ENCODE measurements at places on chromosomes 11 and 22.
A peak's percentile ranks its signal among the peaks of the same experiment; 100 is the strongest.

DNA sequence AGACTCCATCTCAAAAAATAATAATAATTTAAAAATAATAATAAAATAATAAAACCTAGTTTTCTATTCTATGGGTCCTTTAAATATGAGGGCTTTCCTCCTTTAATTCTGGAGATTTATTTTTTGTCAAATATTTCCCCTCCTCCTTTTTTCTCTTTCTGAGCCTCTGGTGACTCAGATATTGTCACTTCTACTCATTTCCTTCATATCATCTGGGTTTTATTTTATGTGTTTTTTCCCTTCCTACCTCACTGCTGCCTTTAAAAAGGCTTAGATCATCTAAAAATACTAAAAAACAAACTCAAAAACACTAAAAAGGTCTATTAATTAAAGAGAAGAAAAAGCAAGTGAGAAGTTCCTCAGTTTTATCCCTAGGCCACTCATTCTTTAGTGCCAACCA is 138.9 kb downstream of the SPON1 start:
- no peak for DNase-seq

GRCh38 chr11:44246726-44247125 is 63.2 kb downstream of the ALX4 start:
- DNase-seq: peak; percentile 87

DNA sequence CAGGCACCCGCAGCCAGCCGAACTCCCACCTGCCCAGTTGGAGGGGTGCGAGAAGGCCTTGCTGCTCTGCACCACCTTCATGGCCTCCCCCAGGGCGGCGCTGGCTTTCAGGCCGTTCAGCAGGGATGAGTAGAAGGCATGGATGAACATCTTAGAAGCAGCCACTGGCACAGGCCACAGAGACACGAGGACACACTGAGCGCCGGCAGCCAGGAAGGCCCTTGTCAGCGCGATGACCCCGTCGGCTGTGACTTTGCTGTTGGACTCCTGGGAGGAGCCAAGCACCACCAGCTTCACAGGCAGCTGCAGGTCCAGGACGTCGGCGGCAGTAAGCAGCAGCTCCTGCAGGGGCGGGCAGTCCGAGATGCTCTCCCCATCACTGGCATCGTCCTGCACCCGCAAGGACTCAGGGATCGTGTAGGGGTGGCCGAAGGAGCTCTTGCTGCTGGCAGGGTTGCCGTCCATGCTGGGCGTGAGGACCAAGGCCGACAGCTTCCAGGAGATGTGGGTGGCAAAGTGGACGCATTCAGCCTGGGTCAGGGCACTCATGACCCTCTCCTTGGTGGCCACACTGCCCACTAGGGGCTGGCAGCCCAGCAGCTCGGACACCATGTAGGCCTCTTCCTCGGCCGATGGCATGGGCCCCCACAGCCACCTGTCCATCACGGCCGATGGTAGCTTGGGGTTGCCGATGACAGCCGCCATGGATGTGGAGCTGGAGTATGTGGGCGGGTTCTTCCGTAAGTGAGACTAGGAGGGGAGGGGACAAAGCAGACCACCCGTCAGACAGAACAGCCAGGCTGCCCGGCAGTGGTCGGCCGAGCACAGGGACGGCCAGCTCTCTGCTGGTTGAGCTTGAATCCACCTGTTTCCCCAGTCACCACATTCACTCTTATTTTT is 79.7 kb upstream of the PITPNB start:
- DNase-seq: no peak

- no peak for DNase-seq
These were observed 345.4 kb downstream of the TENM4 start for GRCh38 chr11:79095424-79095823.

DNA sequence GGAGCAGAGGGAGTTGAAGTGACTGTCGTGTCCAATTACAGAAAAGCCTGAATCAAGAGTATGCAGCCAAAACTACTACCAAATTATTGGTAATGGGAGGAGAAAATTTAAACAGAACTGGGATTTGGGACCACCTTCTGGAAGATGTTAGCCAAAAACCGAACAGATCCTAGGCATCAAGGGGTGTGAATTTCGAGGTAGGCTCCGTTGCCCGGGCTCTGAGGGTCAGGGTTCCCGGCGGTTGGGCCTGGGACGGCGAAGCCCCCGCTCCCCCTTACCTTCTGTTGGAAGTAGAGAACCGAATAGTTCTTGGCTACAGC is 313 bp downstream of the PRCP start:
- no peak for DNase-seq

- no peak for DNase-seq
These were observed 9.7 kb upstream of the MPPED1 start for GRCh38 chr22:43402128-43402527.

- DNase-seq: no peak
These were observed 148.1 kb downstream of the FAM76B start for GRCh38 chr11:95641495-95641894.

DNA sequence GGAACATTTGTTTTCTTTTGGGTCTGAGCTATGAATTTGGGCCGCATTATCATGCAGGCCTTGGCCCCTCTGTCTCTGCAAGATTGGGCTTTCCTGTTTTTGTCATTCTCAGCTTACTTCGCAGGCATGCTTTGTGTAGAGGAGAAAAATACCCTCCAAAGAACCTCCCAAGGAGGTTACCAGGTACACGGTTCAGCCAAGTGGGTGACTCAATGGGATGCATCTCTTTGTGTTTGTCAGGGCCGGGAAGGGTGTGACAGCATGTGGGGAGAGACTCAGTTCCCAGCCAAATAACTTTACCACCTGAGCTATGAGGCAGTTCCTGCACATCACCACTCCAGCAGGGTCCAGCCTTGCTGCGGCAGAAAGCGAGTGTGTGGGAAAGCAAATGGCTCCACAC is 47.8 kb upstream of the CLDN5 start:
- DNase-seq: no peak

DNA sequence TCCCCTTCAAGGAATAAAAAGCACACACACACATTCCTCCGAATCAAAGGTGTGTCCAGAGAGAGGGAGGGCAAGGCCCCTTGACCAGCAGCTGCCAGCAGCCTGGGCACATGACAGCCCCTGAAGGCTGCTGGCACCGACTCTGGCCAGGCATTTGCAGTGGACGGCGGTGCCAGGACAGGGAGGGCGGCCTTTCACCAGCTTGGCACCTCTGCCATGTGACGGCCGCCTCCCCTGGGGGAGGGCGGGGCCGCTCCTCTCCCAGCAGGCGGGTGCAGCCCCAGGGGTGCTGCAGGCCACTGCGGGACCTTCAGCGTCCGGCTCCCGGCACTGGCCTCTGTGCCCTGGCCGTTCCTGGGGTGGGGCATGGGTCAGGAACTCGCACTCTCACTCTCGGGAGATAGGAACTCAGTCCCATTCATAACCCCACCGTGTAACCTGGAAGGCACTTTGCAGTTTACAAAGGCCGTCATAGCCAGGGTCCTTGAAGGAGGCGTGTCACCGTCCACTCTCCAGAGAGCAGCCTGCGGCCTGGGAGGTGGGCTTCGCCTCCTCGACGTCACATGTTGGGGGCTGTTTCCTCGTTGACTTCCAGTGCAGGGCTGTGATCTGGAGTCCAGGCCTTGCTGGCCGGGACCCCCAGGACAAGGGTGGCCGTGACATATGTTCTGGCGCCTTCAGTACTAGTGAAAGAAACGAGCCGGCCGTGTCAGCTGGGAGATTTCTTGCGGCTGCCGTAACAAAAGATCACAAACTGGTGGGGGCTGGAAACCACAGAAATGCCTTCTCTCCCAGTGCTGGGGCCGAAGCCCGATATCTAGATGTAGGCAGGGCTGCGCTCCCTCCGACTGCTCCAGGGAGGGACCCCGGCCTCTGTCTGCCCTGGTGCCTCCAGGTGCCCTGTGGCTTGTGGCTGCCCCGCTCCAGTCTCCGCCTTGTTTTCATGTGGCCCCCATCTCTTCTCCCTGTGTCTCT is 39.9 kb upstream of the SMIM38 start:
- no peak for DNase-seq

DNA sequence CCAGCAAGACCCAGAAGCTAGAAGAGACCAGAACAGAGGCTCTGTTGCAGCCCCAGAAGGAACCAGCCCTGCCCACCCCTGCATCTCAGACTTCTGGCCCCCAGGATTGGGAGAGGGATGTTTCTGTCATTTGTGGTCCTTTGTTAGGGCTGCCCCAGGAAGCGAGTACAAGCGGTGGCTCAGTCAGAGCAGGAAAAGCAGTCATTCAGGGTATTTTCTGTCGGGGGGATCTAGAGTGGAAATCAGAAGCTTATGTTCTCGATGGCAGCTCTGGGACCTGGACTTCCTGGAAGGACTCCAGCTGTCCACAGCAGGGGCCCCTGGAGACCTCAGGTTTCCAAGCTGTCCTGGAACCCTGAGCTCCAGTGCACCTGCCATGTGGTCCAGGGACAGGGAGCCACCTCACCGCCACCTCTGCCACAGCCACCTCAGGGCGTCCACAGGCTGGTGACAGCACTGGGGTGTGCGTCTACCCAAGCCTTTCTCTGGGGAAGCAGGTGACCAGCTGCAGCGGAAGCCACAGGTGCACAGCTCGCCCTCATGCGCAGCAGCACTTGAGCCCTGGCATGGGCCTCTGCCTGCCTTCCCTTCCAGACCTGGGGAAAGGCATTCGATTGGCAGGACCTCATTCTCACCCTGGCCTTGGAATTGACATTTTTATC is 2.6 kb downstream of the KRTAP5-5 start:
- no peak for DNase-seq

DNA sequence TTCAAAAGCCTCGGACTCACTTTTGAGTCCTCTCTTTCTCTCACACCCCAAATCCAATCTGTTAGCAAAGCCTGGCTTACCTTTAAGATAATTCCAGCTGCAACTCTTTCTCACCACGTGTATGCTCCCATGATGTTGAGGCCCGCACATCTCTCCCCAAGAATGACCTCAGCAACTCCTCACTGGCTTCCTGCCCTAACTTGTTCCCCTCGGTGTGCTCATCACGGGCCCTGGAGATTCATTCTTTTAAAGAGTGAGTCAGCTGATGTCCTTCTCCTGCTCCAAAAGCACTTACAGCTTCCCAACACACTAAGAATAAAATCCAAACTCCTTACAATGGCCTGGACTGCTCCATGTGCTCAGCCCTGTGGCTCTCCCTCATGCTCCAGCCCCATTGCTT is 1041.3 kb downstream of the OPCML start:
- DNase-seq: peak; percentile 71

DNA sequence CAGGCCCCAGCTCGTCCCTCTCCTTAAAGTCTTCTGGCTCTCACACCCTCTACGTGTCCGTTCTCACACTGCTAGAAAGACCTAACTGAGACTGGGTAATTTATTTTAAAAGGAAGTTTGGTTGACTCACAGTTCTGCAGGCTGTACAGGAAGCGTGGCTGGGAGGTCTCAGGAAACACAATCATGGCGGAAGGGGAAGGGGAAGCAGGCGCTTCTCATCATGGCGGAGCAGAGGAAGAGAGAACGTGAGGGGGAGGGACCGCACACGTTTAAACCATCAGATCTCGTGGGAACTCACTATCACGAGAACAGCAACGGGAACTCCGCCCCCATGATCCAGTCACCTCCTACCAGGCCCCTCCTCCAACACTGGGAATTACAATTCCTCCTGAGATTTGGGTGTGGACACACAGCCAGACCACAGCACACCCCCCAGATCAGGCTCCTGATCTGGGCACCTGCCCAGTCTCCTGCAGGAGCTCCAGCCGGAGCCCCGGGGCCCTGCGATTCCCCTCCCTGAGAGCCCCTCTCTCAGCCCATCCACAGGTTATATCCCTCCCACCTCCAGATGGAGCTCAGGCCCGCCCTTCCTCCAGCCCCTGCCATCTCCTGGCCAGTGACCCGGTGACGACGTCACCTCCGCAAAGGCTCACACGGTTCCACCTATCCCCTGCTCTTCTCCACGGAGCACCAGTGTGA is 170.2 kb downstream of the BRD1 start:
- DNase-seq: no peak

GRCh38 chr11:126776119-126776518 is 224.5 kb downstream of the KIRREL3 start:
- no peak for DNase-seq

DNA sequence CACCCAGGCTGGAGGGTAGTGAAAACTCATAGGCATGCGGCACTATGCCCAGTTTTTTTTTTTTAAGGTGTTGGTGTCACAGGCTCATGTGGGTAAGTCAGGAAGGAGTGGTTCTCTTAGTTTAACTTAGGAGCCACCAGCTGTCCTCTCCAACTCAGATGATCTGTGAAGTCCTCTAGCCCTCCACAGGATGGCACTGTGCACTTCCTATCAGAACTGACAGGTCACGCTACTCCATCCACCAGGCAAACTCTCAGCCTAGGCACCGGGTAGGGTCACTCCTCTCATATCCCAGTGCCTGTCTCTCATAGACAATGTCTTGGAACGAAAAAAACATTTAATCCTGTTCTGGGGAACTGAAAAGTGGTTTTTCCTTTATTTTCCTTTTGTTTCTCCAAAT is 16.5 kb downstream of the NAP1L4 start:
- peak; percentile 32 for DNase-seq

DNA sequence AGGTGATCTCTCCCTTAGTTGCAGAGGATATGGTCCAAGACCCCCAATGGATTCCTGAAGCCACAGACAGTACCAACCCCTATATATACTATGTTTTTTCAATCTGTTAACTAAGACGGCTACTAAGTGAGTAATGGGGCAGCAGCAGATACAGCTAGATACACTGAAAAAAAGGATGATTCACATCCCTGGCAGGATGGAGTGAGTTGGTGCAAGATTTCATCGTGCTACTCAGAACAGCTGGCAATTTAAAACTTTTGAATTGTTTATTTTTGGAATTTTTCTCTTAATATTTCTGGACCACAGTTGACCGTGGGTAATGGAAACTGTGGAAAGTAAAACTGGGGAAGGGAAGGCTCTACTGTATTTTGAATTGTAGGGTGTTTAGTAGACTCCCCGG is 17.0 kb upstream of the TMEM218 start:
- peak; percentile 42 for DNase-seq

GRCh38 chr11:69461272-69461962 is 20.0 kb upstream of the LINC01488 start:
- no peak for DNase-seq

DNA sequence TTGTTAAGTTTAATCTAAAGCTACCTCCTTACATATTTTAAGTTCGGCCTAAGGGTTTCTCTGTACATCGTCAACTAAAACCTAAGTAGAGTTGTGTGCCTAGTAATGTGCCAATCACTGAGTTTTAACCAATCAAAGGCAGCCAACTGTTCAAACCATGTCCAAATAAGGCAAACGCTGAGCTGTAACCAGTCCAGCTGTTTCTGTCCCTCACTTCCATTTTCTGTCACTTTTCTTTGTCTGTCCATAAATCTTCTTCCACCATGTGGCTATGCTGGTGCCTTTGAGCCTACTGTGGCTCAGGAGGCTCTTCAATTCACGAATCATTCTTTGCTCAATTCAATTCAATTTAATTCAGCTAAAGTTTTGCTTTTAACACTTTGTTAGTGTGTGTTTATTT is 13.9 kb upstream of the ATXN10 start:
- no peak for DNase-seq

DNA sequence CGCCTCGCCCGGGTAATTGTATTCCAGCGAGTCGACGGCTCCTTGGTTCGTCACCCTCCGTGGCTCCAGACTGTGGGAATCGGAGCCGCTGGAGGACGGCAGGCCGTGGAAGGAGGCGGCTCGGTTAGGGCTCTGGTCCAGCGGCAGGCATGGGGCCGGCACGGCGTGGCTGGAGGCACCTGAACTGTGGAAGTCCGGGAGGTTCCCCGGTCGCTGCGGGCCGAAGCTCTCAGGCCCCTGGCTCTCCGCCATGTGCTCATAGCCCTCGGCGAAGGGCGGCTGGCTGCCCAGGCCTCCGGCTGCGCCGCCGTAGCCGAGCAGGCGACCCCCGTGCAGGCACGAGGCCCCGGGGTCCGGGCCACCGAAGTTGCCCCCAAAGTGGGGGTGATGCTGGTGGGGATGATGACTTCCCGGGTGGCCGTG is 1.7 kb downstream of the MN1 start:
- no peak for DNase-seq

All from AG10803 (cell line).